ENCODE measurements at places on chromosomes 12 and 14.
A peak's percentile ranks its signal among the peaks of the same experiment; 100 is the strongest.

- no peak for DNase-seq
Measured at GRCh38 chr14:85342858-85343607, 186.9 kb upstream of the FLRT2 start.

GRCh38 chr12:18981732-18982131 is 147.8 kb upstream of the PLEKHA5 start:
- no peak for DNase-seq

GRCh38 chr12:71636704-71637115 is 26.9 kb downstream of the ZFC3H1 start:
- no peak for DNase-seq

DNA sequence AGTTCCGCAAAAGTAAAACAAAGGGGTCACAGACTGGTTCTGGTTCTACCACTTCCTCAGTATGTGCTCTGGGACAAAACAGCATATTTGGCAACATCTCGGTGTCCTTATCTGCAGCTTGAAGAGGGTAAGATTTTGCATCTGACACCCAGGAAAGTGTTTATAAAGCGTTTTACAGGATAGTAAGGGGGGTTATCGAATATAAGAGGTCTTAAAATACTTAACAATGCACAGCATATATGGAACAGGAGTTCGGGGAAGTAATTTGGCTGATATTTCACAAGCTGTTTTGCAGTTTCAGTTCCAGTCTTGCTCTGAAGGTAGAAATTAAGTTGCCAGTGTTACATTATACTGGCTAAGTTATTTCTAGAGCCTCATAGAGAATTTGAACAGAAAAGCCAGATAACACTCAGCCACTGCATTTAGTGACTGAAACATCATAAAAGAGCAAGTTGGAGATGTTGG is 904 bp upstream of the MAP4K5 start:
- no peak for DNase-seq

DNA sequence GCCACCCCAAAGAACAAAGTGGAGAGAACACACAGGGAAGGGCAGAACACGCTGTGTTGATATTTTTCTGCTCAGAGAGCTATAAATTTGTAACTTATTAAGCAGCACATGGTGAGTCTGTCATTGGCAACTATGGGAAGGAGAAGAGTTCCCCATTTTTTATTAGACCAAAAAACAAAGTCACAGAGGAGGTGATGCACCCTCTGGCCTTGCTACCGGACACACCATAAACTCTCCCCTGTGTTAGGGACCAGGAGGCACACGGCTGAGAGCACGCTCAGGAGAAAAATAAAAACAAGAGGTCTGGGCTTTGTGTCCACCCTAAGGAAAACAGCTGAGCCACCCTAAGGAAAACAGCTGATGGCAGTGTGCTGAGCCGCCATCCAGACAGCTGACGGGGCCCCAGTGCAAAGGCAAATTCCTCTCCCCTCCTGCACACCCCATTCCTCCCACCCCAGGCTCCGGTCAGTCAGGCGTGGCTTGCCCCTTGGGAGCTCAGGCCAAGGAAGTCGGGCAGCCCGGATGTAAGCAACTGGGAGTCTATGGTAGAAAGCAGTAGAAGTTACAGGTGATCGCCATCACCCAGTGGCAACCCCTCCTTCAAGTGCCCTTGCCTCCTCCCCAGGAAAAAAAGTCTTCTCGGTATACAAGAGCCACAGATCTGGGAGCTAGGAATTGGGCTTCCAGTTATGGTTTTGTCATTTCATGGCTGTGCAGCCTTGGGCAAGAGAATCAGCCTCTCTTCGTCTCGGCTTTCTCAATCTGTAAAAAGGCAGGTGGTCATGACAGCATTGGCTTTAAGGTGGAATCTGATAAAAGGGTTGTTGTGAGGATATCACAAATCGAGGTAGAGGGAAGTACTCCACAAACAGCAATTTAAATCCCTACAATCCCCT is 2.4 kb downstream of the PXN start:
- no peak for DNase-seq

DNA sequence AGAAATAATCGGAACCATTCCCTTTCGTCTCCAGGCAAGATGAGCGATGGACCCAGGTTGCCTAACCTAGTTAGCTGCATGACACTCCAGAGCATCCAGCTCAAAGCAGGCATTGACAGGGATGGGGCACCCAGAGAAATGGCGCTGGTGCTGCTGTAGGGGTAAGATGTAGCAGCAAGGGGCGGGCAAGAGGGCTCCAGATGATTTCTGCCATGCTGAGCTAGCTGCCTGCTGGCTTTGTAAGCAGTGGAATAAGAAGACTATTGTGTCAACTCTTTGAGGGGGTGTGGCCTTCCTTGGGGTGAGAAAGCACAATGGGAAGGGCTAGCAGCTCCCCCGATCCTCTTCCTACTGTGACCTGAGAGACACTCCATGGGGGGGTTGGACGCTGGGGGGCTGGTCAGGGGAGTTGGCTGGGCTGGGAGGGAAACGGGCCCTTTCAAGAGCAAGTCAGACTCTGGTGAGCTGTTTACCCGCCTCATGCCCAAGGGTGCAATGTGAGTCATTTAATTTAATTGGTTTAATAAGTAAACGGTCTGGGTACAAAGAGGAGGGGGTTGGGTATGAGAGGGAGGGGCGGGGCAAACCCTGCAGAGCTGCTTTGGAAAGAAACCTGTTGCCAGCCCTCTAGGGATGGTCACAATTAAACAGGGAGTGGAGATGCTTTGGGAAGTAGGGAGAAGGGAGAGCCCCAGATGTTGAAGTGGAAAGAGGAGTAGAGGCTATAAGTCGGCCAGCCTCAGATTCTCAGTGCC is 50.5 kb downstream of the B4GALNT3 start:
- DNase-seq: no peak

DNA sequence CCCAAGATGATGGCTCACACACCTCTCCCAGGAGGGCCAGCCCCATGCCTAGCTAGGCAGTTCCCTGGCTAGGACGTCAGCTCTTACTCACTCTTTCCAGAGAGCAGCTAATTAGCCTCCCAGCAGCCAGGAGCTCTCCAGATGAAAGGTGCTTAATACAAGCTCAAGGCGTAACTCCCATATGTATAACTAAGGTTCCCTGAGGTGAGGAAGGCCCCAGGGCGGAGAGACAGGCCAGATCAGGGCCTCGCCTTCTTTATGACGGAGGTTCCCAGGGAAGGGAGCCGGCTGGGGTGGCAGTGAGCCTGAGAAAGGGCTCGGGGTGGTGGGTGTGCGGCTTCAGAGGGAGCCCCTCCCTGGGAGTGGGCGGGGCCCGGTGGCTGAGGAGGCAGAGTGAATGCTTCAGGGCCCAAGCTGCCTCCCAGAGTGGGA is 26.4 kb upstream of the ZFP36L1 start:
- peak; percentile 49 for DNase-seq

DNA sequence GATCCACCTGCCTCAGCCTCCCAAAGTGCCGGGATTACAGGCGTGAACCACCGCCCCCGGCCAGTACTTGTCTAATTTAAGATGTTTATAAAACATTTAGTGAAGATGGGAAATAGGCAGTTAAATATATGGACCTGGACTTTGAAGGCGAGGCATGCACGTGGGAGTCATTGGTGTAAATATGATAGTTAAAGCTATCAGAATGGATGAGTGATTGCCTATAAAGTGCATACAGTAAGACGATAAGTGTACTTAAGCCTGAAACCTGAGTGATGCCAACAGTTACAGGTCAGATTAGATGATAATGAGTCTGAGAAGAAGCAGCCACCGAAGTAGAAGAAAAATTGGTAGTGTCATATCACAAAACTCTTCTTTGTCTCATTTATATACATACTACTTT is 11.5 kb downstream of the RAD51B start:
- DNase-seq: no peak

GRCh38 chr14:78254911-78255461 is 84.8 kb downstream of the NRXN3 start:
- DNase-seq: no peak

DNA sequence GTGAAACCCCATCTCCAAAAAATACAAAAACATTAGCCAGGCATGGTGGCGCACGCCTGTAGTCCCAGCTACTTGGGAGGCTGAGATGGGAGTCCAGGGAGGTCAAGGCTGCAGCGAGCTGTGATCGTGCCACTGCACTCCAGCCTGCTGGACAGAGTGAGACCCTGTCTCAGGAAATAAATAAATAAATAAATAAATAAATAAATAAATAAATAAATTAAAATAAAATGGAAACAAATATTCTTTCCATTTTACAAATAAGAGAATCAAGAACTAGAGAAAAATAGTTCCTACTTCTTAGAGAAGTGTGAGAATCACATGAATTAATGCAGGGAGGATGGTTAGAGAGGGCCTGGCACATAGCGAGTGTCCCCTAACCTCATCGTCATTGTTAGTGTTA is 53.7 kb downstream of the C12orf75 start:
- no peak for DNase-seq

DNA sequence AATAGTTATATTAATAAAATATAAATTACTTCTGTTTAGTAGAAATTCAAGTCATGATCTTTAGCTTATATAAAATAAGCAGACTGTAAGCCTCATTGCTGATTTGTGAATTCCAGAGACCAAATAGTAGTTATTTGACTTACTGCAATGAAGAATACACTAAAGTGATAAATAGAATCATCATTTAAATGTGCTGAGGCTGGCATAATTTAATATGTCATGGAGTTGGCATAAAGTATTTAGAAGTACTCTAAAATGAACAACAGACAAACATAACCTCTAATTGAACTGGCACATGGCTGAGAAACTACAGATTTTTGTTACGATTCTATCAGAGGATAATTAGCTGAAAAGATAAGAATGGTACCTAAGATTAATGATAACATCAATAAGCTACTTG is 45.7 kb upstream of the TRHDE start:
- no peak for DNase-seq

- no peak for DNase-seq
Measured at GRCh38 chr12:64407342-64408223, 3.4 kb downstream of the XPOT start.

DNA sequence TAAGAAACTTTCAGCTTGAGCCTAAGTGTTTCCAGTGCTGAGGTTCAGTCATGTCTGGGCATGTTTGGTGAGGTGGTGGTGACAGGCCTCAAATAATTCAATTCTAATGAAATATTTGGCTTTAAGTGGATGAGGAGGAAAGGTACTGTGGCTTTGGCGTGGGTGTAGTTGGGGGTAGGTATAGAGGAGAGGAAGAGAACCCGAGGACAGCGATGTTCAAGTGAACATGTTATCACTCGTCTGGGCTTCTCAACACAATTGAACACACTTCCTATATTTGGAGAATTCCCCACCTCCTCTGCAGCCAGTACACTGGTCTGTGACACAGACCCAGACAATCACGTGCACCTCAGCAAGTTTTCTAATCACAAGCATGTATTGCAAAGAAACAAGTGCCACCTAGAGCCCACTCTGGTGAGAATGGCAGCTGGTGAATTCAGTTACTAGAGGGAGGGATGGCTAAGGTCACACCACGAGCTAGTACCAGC is 53.0 kb downstream of the IFNG-AS1 start:
- DNase-seq: no peak

- DNase-seq: no peak
Measured at GRCh38 chr12:68403711-68404110, 71.5 kb upstream of the MDM1 start.

- DNase-seq: no peak
Measured at GRCh38 chr12:123471374-123472068, 13.6 kb downstream of the SNRNP35 start.

DNA sequence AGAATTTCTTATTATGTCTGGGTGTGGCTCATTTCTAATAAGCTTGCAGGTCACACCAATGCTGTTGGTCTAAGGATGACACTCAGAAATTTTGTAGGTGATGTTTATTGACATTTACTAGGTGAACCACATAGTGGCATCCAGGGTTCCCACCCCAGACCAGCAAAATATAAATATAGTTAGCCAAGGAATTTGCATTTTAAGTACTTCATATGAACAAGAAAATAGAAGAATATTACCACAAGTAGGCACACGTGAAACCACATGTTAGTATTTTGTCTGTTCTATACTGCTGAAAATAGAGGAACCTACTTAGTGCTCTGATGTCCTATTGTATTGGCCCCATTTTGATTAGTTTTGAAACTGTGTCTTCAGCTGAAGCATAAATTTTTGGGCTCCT is 71.1 kb downstream of the USP15 start:
- no peak for DNase-seq

DNA sequence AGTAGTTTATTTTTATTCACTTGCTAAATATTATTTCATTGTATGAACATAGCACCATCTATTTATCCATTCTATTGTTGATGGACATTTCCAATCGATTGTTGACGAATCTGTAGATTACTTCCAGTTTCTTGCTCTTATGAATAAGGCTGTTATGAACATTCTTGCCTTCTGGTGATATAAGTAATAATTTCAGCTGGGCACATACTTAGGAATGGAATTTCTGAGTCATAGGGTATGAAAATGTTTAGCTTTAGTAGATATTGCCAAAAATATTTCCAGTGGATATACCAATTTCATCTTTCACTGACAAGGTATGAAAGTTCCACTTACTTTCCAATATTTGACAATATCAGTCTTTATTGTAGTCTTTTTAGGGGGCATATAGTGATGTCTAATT is 468.5 kb downstream of the ETNK1 start:
- DNase-seq: no peak

GRCh38 chr12:108268397-108268796 is 70.7 kb downstream of the CMKLR1 start:
- no peak for DNase-seq

- no peak for DNase-seq
Measured at GRCh38 chr12:90013409-90013808, 304.8 kb upstream of the ATP2B1 start.

DNA sequence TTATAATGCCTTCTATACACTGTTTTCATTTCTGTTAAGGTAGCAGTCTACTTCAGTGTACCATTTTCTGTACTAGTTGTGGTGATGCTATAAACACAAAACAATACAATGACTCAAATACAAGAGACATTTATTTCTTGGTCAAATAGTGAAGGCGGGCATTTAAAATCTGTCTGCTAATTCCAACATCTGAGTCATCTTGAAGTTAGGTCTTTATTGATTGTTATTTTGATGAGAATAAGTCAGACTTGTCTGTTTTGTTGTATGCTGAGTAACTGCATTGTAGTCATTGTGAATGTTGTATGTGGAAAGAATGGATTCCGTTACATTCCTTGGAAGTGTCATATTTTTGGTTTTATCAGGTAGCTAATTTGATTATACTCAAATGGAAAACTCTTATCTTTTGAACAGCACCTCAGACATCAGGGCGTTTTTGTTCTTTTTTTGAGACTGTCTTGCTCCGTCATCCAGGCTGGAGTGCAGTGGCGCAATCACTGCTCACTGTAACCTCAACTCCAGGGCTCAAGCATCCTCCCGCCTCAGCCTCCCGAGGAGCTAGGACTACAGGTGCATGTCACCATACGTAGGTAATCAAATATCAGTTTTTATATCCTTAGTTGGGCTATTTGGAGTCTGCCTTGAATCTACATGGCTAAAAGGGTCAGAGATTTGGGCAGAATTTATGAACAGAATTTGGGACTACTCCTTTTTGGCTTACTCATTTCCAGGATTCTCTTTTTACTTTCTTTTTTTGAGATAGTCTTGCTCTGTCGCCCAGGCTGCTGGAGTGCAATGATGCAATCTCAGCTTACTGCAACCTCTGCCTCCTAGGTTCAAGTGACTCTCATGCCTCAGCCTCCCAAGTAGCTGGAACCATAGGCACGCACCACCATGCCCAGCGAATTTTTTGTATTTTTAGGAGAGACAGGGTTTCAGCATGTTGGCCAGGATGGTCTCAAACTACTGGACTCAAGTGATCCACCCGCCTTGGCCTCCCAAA is 56.8 kb downstream of the PAPLN start:
- DNase-seq: no peak

- DNase-seq: no peak
Measured at GRCh38 chr12:19596434-19597166, 157.3 kb downstream of the AEBP2 start.

GRCh38 chr14:23449314-23449713 is 13.9 kb upstream of the MYH7 start:
- DNase-seq: no peak

- DNase-seq: no peak
Measured at GRCh38 chr12:2288875-2289274, 236.1 kb downstream of the CACNA1C start.
